NCI-H187 treated with DMSO at 0.1 percent for 48 hours (cell line): ENCODE measurements at places on chromosomes 12 and 14.

DNA sequence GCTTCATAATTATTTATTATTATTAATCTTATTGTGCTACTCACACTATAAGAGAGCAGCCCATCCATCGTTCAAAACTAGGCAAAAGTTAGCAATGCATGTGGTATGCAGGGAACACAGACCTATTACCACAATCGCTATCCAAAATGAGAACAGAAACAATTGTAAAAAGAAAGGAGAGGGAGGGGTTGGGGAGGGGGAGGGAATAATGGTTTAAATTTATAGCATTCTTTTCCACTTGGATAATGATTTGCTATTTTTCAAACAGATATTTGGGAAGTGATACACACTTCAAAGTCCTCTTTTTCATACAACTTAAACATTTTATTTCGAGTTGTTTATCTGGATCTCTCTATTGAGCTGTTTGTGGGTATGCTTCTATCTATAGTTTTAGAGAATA, 248.6 kb upstream of the SOX5 start:
- no peak for DNase-seq

DNA sequence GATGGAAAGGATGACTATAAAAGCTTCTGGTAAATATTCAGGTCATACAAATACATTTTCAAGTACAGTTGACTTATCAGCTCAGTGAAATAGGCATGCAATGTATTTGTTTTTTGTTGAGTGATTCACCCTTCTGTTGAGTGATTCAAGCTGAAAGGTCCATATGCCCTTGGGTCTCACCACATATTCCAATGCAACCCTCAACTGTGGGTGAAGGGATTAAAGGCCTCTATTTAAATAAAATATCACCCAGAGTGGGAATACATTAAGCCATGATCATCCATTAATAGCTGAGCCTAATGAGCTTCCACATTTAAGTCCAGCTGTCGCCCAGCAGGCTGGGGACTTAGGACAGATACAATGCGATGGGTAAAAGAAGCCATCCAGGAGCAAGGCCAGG, 120.2 kb downstream of the CRACR2A start:
- DNase-seq = no peak

- DNase-seq = no peak
These were observed 314.3 kb upstream of the TBX3 start for GRCh38 chr12:114998118-114998749.

GRCh38 chr14:85483652-85484051, 46.3 kb upstream of the FLRT2 start:
- no peak for DNase-seq

- DNase-seq = no peak
These were observed 177.6 kb downstream of the PDZRN4 start for GRCh38 chr12:41365653-41366171.

DNA sequence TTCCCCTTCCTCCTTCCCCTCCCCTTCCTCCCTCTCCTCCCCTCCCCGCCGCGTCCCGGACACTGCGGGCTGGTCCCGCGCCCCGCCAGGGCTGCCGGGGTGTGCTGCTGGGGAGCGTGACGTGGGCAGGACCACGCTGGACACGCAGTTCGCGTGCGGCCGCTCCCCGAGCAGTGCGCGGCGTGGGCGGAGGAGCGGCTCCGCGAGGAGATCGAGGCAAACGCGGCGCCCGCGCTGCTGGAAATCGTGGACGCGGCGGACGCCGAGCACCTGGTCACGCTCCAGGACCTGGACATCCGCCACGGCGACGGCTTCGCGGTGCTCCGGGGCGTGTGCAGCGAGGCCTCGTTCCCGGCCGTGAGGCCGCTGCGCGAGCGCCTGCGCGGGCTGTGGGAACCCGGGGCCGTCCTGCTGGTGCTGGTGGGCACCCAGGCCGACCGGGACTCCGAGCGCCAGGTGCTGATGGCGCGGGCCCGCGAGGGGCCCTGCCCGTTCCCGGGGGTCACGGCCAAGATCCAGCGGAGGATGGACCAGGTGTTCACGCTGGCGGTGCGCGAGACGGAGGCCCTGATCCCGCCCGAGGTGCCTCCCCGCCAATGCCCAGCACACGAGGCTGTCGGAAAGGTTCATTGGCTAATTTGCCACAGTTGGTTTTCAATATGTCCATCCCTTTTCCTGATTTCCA, 84.3 kb downstream of the TNFAIP2 start:
- DNase-seq = no peak

- no peak for DNase-seq
These were observed 4.8 kb downstream of the COPZ1 start for GRCh38 chr12:54329759-54330158.

- DNase-seq = no peak
These were observed 1.1 kb upstream of the YY1 start for GRCh38 chr14:100237735-100238418.

GRCh38 chr14:92582706-92583452, 69.3 kb downstream of the RIN3 start:
- DNase-seq = no peak

GRCh38 chr14:50542941-50543418, 10.6 kb upstream of the MAP4K5 start:
- peak; percentile 62 for DNase-seq

GRCh38 chr12:51190820-51191219, 17.9 kb upstream of the TFCP2 start:
- no peak for DNase-seq

DNA sequence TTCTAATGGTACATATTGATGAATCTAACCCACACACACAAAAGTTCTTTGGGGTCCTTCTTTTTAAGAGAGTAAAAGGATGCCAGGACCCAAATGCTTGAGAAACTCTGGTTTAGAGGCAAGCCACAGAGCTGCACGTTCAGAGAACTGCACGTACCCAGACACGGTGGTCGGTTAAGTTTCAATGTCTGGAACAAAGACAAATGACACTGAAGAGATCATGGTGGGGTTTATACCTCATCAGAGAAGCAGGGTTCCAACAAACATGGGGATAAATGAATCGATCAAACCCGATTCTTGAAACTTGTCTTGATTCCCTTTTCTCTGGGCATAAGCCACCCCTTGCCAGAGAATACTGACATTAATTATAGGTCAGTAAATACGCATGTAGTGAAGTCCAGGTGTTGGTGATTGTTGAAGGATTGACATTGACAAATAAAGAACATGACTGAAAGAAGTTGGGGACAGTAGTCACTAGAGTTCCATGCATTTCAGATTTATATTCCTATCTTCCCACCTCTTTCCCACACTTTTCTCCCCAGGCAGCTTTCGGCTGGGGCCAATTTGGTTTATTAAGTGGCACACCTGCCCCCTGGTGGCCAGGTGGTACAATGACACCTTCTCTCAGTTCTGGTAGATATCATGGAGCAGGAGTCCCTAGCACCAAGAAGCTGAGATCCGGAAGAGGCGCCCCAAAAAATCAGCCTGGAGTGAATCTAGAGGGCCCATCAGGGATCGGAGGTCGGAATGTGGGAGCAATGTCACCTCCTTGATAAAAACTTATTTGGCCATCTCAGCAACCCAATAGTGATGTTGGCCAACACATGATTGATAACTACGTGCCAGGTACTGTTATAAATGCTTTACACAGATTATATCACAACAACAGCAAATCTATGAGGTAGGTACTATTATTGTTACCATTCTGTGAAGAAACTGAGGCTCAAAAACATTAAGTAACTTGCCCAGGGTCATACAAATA, 17.8 kb upstream of the HDAC7 start:
- no peak for DNase-seq

GRCh38 chr14:101709533-101709881, 52.0 kb upstream of the PPP2R5C start:
- no peak for DNase-seq

DNA sequence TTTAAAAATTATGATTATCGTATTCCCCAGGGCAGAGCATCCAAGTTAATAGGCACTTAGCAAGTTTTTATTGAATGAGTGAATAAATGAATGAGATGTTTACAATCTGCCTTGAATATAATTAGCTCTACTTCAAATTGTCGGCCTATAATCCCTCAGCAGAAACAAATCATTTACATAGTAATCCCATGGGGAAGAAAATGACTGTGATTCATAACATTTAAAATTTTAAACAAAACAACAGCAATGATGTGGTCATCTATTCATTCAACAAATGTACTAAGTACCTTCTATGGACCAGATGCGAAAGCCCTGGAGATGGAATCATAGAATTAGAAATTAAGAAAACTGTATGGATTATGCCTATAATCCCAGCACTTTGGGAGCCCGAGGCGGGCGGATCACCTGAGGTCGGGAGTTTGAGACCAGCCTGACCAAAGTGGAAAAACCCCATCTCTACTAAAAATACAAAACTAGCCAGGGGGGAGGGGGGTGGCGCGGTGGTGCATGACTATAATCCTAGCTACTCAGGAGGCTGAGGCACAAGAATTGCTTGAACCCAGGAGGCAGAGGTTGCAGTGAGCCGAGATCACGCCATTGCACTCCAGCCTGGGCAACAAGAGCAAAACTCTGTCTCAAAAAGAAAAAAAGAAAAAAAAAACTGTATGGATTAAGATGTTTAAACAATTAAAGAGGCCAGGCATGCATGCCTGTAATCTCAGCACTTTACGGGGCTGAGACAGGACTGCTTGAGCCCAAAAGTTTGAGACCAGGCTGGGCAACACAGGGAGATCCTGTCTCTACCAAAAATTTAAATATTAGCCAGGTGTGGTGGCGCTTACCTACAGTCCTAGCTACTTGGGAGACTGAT, 17.7 kb upstream of the MDM2 start:
- no peak for DNase-seq

DNA sequence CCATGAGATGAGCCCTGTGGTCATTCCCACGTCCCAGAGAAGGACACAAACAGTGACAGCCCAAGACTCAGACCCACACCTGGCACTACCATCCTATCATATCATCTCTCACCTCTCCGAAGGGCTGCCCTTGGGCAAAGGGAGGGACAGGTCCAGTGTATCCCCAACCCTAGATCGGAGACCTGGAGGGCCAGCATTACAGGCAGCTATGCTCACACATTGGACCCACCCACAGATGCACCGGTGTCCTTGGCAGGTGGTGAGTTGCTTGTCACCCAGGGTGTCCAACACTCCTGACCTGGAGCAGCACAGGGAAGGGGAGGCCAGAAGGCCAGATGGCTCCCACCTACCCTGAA, 117.4 kb downstream of the DICER1 start:
- DNase-seq = no peak

GRCh38 chr14:101780887-101781239, 19.4 kb downstream of the PPP2R5C start:
- DNase-seq = no peak

DNA sequence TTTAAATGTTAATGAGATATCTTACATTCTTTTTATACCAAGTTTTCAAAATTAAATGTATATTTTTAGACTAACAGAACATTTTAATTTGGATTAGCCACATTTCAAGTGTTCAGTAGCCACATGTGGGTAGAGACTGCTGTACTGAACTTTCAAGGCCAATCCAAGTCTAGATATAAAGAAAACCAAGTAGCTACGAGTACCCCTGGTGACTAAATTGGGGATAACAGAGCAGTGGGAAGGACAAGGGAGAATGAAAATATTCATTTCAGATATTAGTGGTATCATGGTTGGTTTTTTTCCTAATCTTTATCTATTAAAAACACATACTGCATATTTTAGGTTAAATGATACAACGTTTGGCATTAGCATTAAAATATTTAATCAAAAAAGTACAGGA, 69.4 kb upstream of the RHOJ start:
- no peak for DNase-seq

- DNase-seq = no peak
These were observed 8.6 kb downstream of the WDR89 start for GRCh38 chr14:63632932-63633514.

GRCh38 chr12:31363416-31363809, 37.5 kb upstream of the SINHCAF start:
- no peak for DNase-seq

GRCh38 chr14:45140661-45141187, 5.0 kb downstream of the FANCM start:
- no peak for DNase-seq

DNA sequence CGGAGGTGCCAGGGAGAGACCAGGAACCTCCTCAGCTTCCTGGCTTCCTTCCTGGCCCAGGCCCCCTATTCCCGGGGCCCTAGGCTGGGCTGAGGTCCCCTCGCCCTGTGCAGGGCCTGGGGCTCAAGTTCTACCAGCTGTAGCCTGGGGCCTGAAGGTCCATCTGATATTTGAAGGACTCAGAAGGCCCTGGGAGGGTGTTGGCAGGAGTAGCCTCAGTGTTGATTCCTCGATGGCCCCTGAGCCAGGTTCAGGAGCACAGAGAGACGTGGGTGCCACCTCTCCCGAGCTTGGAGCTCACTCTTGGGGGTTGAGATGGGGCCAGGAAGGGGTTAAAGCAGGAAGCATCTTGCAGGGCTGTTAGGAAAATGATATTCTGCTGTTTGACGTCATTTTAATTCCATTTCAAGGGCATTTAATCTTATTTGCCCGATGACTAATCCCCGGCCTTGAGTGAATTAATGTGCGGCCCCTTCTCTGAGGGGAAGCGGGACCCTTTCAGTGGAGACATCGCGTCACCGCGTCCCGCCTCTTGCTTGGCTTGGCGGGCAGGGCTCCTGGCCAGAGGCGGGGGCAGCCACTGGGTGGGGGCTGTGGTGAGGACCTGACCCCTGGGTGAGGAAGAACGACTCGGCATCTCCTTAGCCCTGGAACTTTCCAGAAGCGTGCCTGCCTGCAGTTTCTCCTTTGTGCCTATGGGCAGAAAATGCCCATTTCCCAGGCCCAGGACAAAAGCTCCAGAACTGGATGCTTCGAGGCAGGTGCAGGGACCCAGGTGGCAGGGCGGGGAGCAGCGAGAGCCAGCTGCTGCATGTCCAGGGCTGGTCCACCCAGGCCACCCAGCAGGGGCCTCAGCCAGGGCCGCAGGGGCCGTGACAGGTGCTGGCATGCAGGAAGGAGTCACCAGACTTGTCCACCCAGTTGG, 158.3 kb downstream of the KIF26A start:
- no peak for DNase-seq

DNA sequence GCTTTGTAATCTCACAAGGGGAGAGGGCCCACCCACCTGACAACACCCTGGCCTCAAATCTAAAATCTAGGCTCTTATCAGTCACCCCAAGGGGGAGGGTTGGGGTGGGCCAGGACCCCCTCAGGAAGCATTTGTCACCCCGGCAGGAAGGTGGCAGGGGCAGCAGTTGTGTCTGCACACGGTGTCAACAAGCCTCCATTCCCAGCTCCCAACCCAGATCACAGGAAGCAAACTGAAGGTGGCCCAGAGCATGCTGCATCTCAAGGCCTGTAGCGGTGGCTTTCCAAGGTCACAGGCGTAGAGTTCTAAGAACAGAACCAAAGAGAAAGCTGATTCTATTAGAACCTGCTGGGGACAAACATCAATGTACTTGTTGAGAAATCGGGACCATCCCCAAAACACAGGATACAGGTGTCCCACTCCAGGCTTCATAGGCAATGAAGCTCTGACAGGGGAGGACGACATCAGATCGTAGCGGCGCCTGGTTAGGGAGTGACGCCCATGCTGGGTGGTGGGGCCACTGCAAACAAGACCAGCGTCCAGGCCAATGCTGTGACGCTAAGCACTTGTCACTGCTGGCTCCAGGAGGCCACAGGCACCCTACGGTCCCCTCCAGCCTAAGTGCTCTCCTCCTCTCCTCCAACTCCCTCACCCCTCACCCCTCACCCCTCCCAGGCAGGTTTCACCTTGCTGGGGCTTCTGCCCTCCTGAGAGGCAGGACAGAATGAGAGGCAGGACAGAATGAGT, 52.9 kb downstream of the CCDC88C start:
- DNase-seq = no peak

- no peak for DNase-seq
These were observed 27.4 kb upstream of the SFSWAP start for GRCh38 chr12:131683266-131684014.
